ENCODE measurements at places on chromosomes 11 and 22.

DNA sequence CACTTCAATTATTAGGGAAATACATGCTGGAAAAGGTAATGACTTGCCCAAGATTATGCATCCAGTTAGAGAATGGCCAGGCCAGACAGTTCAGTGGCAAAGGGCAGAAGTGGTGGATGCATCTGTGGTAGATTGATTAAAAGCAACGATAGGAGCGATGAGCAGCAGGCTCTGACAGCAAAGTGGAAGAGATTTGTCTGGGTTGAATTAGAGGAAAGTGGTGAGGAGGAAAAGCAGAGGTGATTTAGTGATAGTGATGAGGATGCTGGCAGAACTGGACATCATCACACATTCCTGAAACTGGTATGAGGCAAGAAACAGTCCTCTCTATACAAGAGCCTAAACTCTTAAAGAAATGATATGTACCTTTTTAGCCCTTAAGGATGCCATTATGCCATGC, 12.5 kb downstream of the HSD17B12 start:
- DNase-seq, result peak; percentile 7

DNA sequence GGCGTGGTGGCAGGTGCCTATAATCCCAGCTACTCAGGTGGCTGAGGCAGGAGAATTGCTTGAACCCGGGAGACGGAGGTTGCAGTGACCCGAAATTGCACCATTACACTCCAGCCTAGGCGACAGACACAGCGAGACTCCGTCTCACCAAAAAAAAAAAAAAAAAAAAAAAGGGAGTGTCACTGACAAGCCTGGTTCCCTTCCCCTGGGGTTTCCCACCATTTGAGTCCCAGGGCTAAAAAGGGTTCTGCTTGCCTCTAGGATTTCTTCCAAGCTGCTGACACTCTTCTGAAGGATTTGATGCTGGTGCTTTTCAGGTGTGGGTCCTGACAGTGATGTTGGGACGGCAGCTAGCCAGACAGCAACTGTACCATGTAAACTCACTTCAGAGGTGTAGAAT, 1.3 kb upstream of the CCDC88B start:
- DNase-seq, result no peak

DNA sequence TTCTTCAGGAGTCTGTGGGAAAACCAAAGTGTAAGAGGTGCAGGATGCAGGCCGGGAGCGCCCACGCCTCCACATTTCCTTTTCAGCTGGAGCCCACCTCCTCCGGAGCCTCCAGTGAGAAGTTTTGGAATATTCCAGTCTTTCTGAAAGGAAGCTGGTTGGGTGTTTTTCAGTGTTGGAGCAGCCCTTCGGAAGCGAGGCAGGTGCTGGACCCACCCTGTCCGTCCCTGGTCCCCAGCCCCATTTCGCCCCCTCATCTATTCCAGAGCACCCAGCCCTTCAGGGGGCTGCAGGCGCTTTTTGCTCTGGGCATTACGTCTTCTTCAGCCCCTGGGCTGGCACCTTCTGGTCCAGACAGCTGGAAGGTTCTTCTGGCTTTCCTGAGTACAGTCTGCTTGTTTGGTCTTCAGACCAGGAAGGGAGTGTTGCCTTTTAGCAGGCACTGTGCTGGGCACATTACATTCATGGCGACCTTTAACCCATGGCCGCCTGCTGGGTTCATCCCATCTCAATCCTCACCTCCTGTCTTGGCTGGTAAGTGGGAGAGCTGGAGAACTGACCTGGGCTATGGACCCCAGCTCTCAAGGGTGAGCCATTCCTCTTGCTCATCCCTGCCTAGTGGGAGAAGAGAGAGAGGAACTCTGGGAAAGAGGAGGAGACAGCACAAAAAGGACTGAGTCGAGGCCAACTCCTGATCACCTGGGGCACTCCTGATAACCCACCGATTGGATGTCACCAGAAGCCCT, 710 bp upstream of the THY1 start:
- DNase-seq, result no peak

DNA sequence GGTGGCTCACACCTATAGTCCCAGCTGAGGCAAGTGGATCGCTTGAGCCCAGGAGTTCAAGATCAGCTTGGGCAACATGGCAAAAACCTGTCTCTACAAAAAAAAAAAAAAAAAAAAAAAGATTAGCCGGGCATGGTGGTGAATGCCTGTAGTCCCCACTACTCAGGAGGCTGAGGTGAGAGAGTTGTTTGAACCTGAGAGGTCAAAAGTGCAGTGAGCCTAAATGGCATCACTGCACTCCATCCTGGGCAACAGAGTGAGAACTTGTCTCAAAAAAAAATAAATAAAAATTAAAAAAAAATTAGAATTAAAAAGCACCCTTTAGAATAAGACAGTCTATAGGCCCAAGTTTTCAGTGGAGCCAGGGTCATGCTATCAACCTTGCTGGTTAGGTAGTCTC, 95.5 kb downstream of the PDHX start:
- no peak for DNase-seq

DNA sequence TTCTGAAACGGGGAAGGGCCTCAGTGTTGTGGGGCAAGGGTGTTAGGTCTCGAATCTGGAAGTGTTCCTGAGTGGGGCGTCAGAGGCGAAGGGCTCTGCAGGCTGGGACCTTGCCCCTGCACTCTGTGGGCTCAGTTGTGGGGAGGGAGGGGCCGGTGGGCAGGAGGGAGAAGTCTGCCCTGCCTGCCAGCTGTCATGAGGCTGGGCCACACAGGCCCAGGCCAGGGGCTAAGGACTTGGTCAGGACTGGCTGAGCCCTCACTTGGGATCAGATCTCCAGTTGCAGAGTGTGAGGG, at the start of gene CRACR2B:
Gene CRACR2B, plus strand, starts transcription at position 23 of the 296 bp plus-strand sequence. CDS start 689 bp downstream, outside the sequence.
- DNase-seq, result no peak

DNA sequence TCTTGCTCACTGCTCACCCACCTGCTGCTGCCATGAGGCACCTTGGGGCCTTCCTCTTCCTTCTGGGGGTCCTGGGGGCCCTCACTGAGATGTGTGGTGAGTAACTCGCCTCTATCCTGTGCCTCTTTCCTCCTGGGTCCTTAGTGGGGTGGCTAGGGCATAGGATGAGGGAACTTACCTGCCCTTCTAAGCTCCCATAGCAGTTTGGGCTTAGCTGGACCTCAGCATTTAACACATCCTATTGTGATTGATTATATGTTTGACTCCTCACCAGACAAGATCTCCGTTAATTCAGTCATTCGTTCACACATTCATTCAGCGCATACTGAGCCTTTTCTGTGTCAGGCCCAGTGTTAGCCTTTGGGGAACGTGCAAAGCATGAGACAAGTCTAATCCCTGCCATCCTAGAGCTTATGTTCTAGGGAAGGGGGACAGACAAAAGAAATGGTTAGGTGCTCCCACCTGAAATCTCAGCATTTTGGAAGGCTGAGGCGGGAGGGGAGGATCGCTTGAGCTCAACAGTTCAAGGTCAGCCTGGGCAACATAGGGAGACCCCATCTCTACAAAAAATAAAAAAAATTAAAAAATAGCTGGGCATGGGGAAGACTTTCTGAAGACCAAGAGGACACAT, 441 bp downstream of the TCN2 start:
- DNase-seq, result no peak

DNA sequence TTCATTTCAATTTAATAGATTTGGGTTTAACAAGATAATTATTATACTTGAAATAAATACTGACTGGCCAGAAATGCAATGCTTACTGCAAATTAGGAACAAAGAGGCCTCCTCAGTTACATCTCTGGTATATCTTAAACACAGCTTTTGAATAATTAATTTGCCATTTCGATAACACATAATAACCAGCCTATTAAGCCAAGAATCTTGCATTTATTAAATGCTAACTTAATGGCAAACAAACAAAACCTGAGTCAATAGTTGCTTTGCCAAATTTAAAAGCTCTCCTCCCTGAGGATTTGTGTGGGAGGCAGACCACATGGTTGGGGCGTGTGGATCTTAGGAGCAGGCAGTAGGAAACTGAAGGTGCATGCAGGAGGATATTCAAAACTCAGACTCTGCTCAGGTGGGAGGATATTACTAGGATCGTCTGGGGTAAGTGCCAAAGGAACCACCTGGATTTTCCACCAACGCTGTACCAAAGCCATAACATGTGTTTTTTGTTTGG, 17.9 kb upstream of the FJX1 start:
- no peak for DNase-seq

- peak; percentile 74 for DNase-seq
Observed at GRCh38 chr11:14907411-14908213, 15.6 kb upstream of the CYP2R1 start.

All from cardiac muscle cell (in vitro differentiated cells and primary cell).